ENCODE measurements at places on chromosomes 6 and 20. TPM values are rescaled to one million over a fixed set of nuclear protein-coding genes. Genes with fewer than 3 reads are reported as not detected.

DNA sequence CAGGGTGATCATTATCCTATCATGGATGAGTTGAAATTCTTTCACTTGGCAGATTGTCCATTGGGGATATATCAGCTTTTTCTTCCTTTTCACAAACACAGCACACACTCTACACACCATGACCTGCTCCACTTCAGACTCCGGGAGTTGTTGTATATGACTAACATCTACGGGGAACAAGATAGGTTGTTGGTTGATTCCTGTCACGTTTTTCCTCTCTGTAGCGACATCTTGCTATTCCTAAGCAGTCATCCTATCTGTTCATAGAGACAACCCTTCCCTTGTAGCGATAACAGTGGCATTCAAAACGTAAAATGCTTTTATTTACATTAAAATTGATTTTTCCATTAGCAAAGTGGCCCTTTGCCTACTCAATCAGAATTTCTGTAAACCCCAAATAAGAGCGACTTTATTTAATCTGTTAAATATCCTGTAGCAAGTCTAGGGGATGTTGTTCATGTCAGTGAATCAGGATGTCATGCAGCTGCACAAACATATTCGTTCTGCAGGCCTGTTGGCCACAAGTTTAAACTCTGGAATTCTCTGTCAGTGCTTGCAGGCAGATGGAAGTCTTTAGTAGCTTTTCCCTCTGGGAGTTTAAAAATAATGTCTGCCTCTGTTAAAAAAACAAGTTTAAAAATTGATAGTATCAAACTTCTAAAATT is 23.1 kb downstream of the PHACTR2 start:
- no peak for DNase-seq

DNA sequence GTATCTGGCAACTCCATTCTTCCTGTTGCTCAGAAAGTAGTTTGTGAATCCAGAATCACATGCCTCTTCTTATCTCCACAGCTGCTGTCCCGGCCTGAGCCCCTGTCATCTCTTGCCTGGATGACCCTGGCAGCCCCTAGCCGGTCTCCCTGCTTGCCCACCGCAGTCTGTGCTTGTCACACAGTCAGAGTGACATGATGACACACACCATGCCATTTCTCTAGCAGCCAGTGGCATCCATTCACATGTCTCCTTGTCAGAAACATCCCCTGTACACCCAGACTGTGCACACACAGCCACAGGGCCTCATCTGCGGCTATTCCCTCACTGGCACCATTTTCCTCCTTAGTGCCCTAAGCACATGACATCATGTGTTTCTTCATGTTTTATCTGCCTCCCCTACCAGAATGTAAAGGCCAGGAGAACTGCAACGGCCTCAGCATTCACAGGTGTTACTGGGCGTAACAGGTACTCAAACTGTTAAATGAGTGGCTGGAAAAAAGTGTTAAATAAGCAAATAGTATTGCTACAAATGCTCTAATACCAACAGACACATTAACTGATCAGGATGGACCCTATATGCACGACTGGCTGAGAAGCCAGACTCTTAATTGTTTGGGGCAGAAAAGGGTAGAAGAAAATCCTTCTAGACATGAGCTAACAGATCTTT is 9.6 kb downstream of the ABHD12 start:
- DNase-seq: no peak

GRCh38 chr20:55097621-55098020 is 622.2 kb downstream of the DOK5 start:
- no peak for DNase-seq

GRCh38 chr6:107636486-107636885 is 146.6 kb downstream of the SOBP start:
- DNase-seq: no peak

DNA sequence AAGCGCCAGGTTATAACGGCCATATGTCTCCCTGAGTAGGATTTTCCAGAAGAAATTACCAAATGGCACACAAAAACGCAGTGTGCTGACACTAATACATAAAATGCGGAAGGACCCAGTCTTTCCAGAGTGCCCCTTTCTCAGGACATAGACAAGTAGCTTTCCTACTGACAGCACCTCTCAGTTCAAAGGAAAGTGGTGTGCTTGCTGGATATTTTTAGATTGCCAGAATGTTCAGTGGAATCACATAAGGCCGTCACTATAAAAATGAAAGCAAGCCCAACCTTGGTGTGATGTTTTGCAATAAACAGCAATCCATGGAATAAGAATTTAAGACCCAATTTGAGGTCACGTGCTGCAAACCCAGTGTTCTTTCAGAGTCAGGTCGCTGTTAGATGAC is 135.5 kb upstream of the AGPAT4 start:
- DNase-seq: no peak

- no peak for DNase-seq
These were observed 5.5 kb downstream of the FOXS1 start for GRCh38 chr20:31839782-31840487.

- no peak for DNase-seq
These were observed 3.7 kb upstream of the BEND6 start for GRCh38 chr6:56951049-56951831.

- no peak for DNase-seq
These were observed 39.8 kb downstream of the SNX5 start for GRCh38 chr20:17928633-17929311.

GRCh38 chr6:114064862-114065261 is 93.9 kb upstream of the HDAC2 start:
- no peak for DNase-seq

- no peak for DNase-seq
These were observed 431 bp downstream of the LOC128125822 start for GRCh38 chr6:63572747-63573075.

GRCh38 chr6:147639279-147639678 is 130.8 kb downstream of the SAMD5 start:
- no peak for DNase-seq

- DNase-seq: no peak
These were observed 134.5 kb downstream of the JARID2 start for GRCh38 chr6:15380351-15380750.

GRCh38 chr20:24332956-24333355 is 136.5 kb upstream of the SYNDIG1 start:
- DNase-seq: no peak

GRCh38 chr6:13560651-13561044 is 13.8 kb upstream of the SIRT5 start:
- no peak for DNase-seq

DNA sequence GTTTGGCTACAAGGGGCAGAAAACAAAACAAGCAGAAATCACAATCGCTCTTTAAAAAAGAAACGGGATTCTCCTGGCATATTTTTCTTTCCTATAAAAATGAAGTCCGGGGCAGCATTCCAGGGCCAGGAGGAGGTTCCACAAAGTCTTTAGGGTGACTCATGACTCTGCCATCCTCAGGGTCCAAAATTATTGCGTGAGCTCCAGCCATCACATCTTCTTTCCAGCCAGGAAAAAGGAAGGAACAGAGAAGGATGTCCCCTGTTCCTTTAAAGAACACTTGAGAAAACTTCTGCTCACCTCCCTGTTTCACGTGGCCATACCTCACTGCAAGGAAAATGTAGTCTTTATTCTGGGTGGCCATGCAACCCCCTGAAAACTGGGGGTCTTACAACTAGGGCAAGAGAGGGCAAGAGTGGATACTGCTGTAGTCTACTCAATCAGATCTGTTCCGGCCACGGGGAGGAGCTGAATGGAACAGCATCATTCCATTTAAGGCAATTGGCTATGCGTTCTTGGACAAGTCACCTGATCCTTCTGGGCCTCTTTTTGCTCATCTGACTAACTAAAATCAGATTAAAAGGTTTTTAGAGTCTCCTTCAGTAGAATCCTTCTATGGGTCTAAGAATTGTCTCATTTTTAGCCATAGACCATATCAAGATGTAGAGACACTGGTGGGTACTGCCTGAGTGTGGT is 49.4 kb downstream of the CTCFL start:
- no peak for DNase-seq

DNA sequence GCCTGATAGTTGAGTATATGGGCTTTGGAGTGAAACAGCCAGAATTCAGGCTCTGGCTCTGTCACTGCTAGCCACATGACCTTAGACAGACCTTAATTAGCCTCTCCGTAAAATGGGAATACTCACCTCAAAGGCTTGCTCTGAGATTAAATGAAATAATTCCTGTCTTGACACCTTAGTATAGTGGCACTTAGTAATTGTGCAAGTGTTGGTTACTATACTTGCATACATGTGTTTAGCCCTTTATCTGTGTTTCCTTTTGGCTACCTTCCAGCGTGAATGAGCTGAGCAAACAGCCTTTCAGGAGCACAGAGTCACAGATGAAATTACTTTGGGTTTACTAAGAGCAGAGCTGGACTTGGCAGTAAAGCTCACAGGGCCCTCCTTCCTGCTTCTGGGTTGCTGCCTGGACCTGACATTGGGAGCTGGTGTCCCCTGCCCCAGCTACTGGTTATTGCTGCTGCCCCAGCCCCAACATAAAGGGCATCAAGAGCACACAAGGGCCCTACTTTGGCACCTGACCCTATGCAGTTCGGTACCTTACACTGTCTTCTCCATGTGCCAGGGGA is 32.8 kb downstream of the CD164 start:
- DNase-seq: no peak

- DNase-seq: no peak
These were observed 355.4 kb downstream of the CDH26 start for GRCh38 chr20:60313614-60314013.

- no peak for DNase-seq
These were observed 204.7 kb upstream of the RNF217 start for GRCh38 chr6:124757560-124757959.

DNA sequence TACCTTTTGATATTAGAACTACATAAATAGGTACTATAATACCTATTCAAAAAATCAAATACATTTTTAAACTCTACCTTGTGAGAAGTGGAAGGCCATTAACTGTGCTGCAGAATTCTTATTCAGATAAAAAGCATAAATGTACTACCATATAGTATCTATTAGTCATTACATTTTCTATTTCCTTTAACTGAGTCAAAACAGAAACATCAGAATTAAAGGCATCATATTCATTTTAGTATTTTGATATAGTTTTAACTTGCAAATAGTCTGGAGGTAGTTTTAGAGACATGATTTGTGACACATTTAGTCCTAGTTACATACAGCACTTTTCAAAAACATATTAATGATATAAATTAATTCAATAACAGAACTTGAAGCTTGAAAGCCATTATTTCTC is 39.9 kb upstream of the TAB2 start:
- DNase-seq: no peak

DNA sequence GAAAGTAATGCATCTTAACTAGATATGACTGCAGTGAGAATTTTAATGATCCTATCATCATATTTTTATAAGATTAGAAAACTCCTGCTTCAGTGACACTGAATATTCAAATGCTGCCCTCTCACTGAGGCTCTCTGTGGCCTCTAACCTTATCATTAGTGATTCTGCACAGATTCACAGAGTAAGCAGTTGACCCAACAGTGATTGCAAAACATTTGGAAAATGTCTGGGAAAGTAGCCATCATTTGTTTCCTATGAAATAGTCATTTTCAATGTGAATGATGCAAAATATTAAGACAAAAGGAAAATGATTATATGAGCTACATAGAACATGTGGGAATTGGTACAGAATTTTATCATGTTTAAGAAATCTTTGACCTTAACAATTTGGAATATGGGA is 210.3 kb downstream of the TBX18 start:
- DNase-seq: no peak

- DNase-seq: no peak
These were observed 58.3 kb upstream of the TMEM170B start for GRCh38 chr6:11479296-11479695.

DNA sequence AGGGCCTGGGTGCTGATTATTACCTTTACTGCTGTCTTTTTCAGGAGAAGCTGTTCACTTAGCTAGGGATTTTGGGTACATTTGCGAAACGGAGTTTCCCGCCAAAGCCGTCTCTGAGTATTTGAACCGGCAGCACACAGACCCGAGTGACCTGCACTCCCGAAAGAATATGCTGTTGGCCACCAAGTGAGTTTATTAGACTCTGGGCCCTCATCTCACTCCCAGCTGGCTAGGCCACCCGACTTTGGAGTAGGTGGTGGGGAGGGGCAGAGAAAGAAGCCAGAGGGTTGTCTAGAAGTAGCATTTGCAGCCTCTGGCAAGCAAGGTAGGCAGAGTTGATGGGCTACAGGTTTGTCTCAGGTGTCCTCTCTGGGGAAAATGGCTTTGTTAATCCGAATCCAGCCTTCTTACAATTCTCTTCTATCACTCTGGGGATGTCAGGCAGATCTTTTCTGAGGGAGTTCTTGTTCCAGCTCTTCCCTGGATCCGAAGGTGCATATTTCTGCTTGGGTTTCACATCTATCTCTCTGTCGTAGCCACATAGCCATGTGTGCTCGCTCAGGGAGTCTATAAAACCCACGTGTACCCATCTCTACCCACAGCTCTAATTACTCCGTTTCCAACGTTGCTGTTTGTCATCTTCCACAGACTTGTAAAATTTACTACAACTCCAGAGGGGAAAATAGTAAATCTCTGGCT is 21.6 kb downstream of the TFAP2B start:
- DNase-seq: no peak

DNA sequence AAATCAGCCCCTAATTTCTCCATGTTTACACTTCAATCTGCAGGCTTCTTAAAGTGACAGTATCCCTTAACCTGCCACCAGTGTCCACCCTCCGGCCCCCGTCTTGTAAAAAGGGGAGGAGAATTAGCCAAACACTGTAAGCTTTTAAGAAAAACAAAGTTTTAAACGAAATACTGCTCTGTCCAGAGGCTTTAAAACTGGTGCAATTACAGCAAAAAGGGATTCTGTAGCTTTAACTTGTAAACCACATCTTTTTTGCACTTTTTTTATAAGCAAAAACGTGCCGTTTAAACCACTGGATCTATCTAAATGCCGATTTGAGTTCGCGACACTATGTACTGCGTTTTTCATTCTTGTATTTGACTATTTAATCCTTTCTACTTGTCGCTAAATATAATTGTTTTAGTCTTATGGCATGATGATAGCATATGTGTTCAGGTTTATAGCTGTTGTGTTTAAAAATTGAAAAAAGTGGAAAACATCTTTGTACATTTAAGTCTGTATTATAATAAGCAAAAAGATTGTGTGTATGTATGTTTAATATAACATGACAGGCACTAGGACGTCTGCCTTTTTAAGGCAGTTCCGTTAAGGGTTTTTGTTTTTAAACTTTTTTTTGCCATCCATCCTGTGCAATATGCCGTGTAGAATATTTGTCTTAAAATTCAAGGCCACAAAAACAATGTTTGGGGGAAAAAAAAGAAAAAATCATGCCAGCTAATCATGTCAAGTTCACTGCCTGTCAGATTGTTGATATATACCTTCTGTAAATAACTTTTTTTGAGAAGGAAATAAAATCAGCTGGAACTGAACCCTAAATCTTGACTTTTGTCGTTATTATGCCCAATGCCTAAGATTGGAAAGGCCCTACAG is 4.5 kb downstream of the SOX4 start:
- DNase-seq: no peak

GRCh38 chr6:34663371-34663770 is 33.2 kb downstream of the ILRUN start:
- no peak for DNase-seq

The LY6G6C gene
- polyA plus RNA-seq: not detected

The TRIM31 gene
- polyA plus RNA-seq: 0.15 TPM

The TSHZ2 gene
- polyA plus RNA-seq: 0.94 TPM

The DYNLT1 gene
- polyA plus RNA-seq: 202 TPM

The TMEM63B gene
- polyA plus RNA-seq: 27.9 TPM

The COL11A2 gene
- polyA plus RNA-seq: 0.35 TPM

The ASCC3 gene
- 6.5 TPM for polyA plus RNA-seq

The SCUBE3 gene
- polyA plus RNA-seq: 0.01 TPM

The MEP1A gene
- polyA plus RNA-seq: not detected

The SLC2A10 gene
- polyA plus RNA-seq: 0.84 TPM

The UNC5CL gene
- 0.90 TPM for polyA plus RNA-seq

The PI16 gene
- polyA plus RNA-seq: 3.1 TPM

The DYNLT2 gene
- polyA plus RNA-seq: 2.8 TPM

The AGPAT1 gene
- 38.0 TPM for polyA plus RNA-seq

The ASIP gene
- 0.68 TPM for polyA plus RNA-seq

The HLA-DQB1 gene
- 8.6 TPM for polyA plus RNA-seq

All from psoas muscle (tissue), 8 donors.